ENCODE measurements at places on chromosomes 4 and X.

DNA sequence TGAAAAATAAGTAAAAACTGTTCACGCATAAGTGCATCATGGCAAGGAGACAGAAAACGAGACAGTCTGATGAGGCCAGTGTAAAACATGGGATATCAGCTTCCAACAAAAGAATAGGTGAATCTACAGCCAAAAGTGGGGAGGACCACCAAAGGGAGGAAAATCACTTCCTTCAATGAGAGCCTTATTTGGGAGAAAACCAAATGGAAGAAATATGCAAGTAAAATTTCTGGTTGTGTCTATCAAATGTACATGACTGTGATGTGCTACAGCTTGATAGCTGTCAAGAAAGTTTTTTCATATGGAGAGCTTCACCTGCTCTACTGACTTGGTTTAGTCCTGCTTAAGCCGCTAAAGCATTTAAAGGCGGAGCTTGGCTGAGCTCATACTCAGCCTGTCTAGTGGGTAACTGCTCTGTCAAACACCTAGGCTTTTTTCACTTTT is 66.2 kb downstream of the MAGEA1 start:
- DNase-seq: peak; percentile 1

DNA sequence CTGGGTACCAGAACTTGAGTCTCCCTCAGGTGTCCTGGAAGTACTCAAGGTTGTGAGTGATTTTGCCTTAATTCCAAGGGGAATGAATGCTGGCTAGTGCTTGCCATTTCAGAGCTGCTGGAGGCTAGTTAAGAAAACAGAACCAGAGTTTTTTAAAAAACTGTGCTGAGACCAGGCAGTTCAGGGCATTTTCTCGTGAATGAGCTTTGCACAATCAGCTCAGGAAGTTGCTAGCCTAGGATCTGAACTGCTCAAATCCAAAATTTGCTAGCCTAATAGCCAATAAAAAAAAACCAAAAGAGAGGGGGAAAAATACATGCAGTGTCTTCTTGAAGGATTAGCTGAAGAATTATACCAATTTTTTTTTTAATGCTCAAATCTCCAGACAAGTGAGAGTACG is 292.7 kb downstream of the FBXW7 start:
- no peak for DNase-seq

- DNase-seq: no peak
Observed at GRCh38 chrX:69318651-69319340, 153.5 kb upstream of the PJA1 start.

DNA sequence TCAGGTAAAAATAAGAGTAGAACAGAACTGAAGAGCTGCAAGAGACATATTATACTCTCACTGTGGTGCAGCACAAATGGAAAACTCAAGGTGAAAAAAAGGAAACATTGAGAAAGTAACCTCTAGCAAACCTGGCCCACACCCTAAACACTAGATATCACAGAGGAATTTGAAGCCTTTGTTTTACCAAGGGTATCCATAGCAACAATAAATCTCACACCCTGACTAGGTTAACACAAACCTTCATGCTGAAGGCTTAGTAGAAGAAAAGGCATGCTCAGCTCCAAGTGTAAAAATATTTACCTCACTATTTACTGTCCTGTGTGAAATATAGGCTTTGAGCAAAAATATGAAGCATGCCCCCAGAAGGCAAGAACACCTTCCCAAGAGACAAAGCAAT is 61.9 kb upstream of the TAB3 start:
- DNase-seq: no peak

GRCh38 chrX:38082309-38082708 is 76.0 kb downstream of the SYTL5 start:
- DNase-seq: no peak

DNA sequence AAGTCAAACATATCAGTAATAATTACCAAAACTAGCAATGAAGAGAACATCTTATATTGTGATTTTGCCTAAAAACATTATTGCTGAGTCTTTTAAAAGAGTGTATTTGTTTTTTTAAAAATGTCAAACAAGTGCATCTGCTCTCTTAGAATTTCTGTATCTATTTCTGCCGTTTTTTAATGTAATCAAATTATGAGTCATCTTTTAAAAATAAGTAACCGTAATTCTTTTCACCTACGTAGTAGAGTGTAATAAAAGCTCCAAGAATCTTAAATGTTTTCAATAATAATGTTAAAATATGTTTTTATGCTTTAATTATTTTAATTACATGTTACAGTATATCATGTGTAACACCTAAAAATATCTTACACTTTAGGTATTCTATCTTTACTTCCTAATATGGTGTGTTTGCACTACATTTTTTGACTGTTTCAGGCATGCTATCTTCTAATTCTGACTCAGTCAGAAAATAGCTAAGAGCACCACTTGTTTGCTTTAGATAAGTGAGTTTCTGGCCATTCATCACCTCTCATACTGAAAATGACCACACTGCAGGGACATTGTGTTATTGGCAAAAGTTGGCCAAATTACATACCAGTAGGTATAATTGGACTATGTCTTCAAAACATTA is 368.5 kb downstream of the PCDH7 start:
- DNase-seq: no peak

DNA sequence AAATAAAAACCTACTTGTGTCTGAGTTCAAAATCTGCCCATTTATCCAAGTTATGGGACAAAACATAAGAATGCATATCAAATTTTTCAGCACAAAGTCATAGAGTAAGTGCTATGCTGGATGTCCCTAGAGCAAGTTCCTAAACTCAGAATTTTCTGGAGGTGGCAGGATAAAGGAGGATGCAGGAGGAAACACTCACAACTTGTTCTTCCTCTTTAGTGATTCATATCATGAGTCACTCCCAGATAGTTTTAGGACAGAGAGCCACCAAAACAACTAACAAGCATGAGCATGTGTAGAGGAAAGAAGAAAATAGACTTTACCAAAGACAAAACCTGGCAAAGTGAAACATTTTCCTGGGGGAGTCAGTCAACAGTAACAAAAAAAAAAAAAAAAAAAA is 302.7 kb downstream of the KCTD8 start:
- no peak for DNase-seq

DNA sequence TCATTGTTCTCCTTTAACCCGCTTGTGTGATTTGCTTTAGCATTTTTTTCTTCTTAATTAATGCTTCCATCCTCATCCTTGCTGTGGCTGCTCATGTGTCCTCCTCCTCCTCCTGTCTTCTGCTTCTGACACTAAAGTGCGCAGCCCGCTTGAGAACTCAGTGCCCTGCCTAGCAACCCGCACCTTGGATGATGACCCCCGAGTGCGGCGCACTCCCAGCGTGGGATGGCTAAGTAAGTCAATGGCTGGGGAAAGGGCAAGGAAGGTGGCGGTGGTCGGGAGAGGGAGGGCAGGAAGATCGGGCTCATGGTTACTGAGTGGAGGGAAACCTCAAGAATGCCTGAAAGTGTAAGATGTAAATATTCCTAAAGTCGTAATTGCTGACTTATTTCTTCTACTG is 30.1 kb downstream of the SLC4A4 start:
- no peak for DNase-seq

GRCh38 chr4:11634283-11634682 is 205.6 kb upstream of the HS3ST1 start:
- no peak for DNase-seq

- DNase-seq: no peak
Observed at GRCh38 chrX:47992669-47993068, 11.1 kb downstream of the ZNF182 start.

DNA sequence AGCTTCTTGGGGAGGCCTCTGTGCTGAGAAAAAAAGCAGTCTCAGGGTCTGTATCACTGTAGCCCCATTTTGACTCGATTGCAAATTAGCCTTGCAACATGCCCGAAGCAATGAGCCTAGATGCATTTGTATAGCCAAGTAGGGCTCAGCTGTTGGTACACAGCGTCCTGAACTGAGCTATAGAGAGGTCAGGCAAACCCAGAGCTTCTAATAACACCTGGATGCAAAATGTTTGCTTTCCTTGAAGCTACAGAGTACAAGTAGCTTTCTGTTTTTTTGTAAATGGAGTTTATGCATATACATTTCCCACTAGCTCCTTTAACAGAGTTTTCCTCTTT is 87.8 kb downstream of the PLAC1 start:
- DNase-seq: no peak

GRCh38 chr4:84750260-84750959 is 167.5 kb downstream of the CDS1 start:
- peak; percentile 60 for DNase-seq

GRCh38 chrX:42432552-42432951 is 345.4 kb downstream of the PPP1R2C start:
- DNase-seq: no peak

DNA sequence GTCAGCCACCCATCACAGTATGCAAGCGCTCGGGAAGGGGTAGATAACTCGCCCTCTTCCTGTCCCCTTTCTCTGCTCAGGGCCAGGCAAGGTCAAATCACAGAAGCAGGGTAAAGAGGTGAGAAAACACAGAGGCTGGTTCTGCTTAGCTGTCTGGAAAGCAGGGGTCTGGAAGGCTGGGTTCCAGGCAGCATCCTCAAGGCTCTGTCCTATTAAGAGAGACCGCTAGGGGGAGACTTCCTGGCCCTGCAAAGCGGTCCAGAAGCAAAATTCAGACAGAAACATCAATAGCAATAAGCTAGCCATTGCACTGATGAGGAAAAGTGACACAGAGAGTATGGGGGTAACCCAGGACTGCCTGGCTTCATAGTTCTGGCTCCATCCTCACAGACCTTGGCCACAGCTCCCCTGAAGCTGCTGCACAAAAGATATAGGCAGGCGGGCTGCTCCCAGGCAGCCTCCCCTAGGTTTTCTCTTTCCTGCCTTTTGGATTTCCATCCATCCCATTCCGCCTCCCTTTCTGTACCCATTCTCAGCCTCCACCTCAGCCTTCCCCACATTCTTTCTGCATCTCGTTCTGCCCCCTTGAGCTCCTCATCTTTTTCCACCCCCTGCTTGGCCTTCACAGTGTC is 308.5 kb downstream of the EVC2 start:
- peak; percentile 60 for DNase-seq

GRCh38 chr4:124018383-124019317 is 622.1 kb downstream of the SPRY1 start:
- DNase-seq: peak; percentile 10

- DNase-seq: peak; percentile 69
Observed at GRCh38 chr4:137623013-137623412, 90.7 kb upstream of the PCDH18 start.

GRCh38 chr4:151468715-151469696 is 60.0 kb downstream of the FHIP1A start:
- DNase-seq: no peak

- DNase-seq: no peak
Observed at GRCh38 chrX:21993265-21993664, 38.9 kb upstream of the PHEX start.

DNA sequence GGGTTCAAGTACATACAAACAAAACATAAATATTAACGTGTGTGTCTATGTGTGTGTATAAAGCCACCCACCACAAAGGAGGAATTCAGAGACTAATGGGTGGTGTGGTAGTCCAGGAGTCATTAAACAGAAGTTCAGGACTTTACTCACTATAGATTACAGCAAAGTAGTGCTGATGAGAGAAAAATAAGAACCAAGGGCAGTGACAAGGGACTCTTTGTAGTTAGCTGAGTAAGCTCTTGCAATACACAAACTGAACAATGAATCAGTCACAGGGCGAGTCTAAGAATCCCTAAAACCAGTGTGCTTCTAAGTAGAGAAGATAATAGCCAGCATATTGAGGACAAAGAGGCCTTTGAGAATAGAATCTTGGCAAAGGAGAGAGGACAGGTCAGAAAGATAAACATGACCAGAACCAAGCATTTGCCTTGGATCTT is 232.4 kb downstream of the PPP3CA start:
- peak; percentile 96 for DNase-seq

GRCh38 chrX:38426785-38427184 is 74.4 kb downstream of the OTC start:
- DNase-seq: no peak

DNA sequence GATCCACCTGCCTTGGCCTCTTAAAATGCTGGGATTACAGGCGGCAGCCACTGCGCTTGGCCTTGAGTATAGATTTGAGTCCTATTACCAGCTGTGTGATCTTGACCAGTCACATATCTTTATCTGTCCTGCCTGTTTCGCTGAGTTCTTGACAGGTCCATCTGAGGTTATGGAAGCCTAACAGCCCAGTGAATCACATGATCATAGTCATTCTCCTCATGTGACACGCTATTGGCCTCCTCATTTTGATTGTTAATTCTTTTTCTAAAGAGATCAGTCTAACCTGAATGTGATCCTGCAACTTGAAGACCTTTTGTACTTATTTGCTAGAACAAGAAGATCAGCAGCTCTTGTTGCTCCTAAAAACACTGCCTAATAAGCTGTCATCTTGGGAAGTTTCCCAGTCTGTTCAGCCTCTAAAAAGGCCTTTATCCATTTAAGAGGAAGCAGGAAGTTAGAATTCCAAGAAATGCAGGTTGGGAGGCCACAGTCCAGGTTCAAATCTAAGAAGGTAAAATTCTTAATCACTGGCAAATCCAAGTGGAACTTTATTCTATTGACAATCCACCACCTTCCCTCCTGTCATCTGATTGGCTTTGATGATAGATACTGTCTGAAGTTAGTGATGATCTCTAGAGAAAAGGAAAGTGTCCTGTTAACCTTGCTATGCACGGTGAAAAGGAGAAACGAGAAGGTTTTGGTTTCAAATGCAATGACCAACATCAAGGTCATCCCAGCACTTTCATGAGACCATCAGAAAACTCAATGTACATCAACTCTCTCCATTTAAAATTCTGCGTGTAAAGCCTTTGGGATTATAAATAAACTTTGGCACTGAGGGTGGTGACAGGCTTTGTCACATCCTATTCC is 86.9 kb downstream of the CHRNA9 start:
- no peak for DNase-seq

DNA sequence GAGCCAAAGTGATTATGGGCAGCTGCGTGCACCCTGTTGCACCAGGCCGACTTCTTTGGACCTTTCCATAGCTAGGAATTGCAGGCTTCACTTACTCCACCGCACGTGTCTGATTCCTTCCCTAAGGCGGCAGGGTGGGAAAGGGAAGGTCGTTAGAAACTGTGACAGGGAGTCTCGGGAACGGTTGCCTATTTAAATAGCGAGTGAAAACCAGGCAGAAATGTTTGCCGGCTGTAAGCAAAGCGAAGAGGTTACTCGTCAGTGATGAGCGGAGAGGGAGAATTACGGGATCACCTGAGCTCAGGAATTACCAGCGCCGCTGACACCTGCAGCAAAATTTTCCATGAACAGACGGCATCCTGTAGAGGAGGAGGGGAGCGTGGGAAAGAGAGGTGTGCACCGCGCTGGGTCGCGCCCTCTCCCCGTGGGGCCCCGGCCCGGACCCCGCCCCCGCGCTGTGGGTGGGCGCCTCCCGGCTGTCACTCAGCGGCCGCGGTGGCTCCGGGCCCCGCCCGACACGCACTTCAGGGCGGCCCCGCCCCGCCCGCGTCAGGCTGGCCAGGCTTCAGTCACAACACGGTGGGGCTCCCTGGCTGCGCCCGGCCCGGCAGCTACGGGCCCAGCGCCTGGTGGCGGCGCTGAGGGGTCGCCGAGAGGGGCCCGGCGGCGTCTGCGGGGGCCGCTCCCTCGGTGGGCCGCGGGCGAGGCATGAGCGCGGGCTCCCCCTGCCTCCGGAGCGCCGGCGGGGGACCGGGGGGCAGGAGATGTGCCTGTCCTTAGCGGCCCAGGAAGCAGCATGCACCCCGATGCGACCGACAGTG is at the start of gene SNX25:
TSS of gene SNX25 (plus strand) at position 568 of the 821 bp plus-strand sequence. CDS start at position 797, 229 bp downstream.
- DNase-seq: peak; percentile 83
